ENCODE measurements at places on chromosomes 13 and 19.

DNA sequence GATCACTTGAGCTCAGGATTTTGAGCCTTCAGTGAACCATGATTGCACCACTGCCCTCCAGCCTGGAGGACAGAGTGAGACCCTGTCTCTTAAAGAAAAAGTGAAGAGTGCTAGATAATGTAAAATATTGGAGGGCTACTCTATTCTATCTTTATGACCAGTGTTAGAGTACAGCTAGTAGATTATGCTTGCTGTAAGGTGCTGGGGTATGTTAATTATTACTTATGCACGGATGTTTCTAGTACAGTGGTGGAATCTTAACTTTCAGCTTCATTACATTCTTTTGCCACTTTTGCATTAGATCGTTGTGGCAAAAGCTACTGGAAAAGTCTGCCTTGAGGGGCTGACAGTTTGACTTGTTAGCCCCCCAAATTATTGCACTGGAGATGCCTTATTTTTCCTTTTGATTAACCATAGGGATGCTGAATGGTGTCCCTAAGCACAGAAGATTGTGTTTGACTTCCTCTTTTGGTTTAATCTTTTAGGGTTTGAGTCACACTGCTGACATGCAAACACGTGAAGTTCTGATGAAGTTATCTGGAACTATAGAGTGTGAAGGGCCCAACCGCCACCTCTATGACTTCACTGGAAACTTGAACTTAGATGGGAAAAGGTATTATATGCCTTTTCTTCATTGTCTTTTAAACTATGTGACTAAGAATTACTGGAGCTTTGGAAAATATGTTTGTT, 169.8 kb downstream of the ATP8A2 start:
- DNase-seq = no peak

GRCh38 chr13:74015137-74015536, 119.1 kb downstream of the KLF12 start:
- DNase-seq = no peak

- DNase-seq = no peak
Observed at GRCh38 chr19:38228005-38228377, 4.0 kb upstream of the DPF1 start.

DNA sequence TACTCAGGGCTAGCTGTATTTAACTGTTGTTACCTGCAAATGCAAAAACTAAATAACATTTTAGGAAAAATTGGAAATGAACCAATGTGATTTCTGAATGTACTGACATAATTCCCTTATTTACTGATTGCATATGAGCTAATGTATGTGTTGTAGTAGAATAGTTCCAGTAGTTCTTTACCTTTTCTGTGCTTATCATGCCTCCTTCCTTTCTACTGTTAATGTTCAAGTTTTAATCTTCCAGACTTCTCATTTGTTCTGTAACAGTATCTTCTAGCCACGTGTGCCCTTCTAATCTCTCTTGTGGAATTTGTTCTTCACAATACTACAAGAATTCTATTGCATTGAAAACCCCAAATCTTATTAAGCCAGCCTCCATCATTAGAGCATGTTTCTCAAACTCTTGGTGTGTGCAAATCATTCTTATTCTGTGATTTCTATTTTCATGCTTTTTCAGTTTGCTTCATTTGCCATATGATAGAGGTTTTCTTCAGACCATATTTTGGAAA, 17.7 kb downstream of the LSM14A start:
- DNase-seq = no peak

GRCh38 chr13:49560270-49561061, 24.9 kb downstream of the RCBTB1 start:
- no peak for DNase-seq

DNA sequence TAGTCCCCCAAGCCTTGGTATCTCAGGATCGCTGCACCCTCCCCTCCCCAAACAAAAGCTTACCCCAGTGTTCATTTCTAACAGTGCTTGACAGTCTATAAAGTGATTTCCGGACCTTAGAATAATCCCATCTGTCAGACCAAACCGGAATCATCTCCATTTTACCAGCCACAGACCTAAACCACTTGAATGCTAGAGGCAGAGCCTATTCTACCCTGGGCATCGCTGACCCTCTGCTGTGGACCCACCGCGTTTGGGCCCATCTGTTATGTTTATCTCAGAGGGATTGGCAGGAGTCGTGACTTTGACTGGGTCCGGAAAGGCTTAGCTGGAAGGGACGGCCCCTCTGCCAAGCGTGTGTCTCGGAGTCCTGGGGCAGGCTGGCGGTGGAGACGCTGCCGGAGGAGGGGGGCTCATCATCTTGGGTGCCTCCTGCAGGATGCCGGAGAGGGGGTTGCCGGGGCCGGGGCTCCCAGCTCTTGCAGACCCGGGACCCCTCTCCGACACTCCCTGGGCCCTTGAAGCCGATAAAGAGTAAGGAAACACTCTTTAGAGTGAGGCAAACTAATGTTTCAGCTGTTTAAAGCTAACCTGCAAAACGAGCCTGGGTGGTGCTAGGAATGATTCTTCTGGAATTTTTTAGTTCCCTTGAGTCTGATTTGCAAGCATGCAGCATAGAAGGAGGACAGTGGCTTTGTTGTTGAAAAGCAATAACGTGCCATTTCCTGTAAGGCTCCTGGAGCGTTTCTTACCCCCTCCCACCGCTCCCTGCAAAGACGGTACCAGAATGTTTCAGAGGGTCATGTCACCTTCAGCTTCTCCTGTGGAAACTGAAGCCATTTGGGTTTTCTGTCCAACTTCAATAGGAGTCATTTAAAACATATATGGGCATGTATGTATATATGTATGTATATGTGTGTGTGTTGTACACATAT, 1.3 kb downstream of the SLC25A42 start:
- peak; percentile 30 for DNase-seq

GRCh38 chr13:85436029-85436428, 363.2 kb downstream of the SLITRK6 start:
- DNase-seq = no peak

- no peak for DNase-seq
Observed at GRCh38 chr19:6660930-6661329, 9.0 kb downstream of the TNFSF14 start.

GRCh38 chr13:100534147-100534843, 54.3 kb downstream of the GGACT start:
- no peak for DNase-seq
